ENCODE measurements at places on chromosomes 2 and 18.

DNA sequence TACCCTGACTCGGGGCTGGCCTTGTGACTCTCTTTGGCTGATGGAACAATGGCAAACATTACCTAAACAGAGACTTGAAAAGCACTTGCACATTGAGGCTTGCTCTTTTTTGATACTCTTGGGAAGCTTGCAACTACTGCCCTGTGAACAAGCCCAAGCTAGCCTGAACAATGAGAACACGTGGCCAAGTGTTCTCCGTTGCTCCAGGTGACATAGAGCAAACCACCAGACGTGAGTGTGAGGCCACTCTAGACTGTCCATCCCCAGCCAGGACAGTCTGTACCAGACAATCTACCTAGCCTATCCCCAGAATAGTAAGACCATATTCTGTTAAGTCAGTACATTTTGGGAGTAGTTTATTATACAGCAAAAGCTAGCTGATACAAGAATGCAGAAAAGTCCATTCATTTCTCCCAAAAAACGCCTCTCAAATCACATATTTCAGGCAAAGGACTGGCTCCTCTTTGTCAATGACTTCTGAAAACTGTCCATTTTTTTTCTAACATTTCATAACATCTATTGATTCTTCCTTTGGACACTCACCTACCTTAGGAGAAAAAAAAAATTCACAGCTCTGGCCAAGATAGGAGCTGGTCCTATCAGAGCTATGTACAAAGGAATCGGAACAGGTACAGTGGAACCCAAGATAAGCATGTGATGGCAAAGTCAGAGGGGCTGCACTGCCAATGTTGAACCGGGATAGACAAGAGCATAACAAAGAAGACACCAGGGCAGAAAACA is 142.1 kb upstream of the PKDCC start:
- DNase-seq = no peak

GRCh38 chr2:86301009-86301408 is 36.4 kb downstream of the REEP1 start:
- no peak for DNase-seq

- no peak for DNase-seq
These were observed 266.2 kb downstream of the PHLPP1 start for GRCh38 chr18:62981566-62981965.

- no peak for DNase-seq
These were observed 21.7 kb downstream of the ACSL3 start for GRCh38 chr2:222882484-222882928.

GRCh38 chr2:135709992-135710391 is 31.7 kb upstream of the UBXN4 start:
- DNase-seq = peak; percentile 70

GRCh38 chr2:236659758-236660150 is 90.1 kb downstream of the ACKR3 start:
- DNase-seq = no peak

- DNase-seq = no peak
These were observed 100.9 kb downstream of the SPRED2 start for GRCh38 chr2:65331336-65332025.

DNA sequence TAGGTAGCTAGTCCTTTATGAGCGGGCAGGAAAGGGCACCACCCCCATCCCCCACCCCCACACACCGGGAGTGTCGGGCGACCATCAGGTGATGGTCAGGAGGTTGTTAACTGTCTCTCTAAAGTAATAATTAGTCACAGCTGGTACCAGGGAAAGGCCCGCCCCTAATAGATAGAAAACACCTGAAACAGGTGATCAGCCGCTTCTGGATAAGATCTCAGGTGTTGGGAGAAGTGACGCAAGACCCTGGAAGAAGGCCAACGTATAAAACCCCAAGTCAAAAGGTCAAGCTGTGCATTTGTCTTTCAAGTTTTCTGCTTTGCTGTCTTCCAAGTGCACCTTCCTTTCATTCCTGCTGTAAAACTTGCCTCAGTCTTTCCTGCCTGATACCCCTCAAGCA is 59.6 kb upstream of the LINC00305 start:
- no peak for DNase-seq

DNA sequence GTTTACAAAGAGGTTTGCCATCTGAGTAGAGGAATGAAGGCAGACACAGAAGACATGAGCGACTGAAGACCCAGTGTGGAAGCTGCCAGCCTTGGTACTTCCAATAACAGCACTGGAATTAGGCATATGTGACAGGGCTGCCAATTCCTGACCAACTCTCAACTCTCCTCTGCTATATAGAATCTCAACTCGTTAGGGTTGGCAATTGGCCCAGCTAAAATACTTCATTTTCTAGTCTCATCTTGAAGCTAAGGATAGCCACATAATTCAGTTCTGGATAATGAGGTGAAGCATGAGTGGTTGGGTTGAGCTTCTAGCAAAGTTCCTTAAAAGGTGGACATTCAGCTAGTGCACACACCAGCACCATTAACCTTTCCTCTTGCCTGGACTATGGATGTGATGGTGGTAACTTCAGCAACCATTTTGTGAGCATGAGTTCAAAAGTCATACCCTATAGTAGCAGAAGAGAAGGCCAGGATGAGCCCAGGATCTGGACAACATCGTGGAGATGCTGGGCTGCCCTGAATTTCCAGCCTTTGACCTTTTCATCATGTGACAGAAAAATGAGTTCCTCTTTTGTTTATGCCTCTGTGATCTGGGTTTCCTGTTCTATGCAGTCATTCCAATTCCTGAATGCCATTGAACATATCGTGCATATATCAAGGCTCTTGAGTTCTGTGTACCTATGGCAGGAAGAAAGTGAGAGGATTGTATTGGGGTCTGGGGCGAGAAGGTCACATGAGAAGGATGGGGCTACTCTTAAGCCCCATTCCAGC is 68.1 kb upstream of the HAAO start:
- no peak for DNase-seq

Measured in K562 (cell line).